COR-L47 (cell line): ENCODE measurements at places on chromosomes 12 and 14.
A peak's percentile ranks its signal among the peaks of the same experiment; 100 is the strongest.

DNA sequence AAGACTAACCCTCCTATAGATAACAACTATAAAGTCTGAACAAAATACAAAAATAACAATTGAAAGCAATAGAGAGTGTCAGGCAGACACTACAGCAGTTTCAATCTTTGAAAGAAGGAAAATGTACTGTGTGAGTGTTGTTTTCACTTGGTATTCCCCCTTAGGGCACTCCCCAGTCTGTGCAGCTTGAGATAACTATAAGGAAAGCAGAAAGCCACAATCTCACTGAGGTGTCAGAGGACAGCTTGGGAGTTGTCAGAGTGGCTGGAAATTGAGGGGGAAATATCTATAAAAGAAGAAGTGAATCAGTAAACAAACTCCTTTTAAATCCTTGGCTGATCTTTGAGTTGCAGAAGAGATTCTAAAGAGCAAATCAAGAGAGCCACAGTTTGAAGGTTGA lies 364.8 kb downstream of the NELL2 start:
- DNase-seq = no peak

- DNase-seq = peak; percentile 7
Measured at GRCh38 chr12:105933671-105934665, 204.8 kb downstream of the NUAK1 start.

DNA sequence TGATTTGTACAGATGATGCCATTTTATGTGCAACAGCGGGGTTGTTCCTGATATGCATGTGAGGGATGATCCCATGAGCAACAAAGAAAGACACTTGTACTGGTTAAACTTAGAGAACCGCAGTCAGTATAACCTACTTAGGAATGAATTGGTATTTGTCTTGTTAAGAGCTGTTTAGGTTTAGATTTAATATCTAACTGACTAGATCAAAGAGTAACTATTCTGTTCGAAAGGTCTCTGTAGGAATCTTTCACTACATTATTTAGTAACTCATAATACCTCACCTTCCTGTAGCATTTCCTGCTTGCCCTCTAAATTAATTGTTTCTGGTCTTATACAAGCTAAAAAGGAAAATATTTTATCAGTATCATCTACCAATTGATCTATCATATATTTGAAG lies 350.4 kb downstream of the TRHDE start:
- no peak for DNase-seq

- DNase-seq = no peak
Measured at GRCh38 chr12:26940516-26941214, 2.4 kb downstream of the FGFR1OP2 start.

DNA sequence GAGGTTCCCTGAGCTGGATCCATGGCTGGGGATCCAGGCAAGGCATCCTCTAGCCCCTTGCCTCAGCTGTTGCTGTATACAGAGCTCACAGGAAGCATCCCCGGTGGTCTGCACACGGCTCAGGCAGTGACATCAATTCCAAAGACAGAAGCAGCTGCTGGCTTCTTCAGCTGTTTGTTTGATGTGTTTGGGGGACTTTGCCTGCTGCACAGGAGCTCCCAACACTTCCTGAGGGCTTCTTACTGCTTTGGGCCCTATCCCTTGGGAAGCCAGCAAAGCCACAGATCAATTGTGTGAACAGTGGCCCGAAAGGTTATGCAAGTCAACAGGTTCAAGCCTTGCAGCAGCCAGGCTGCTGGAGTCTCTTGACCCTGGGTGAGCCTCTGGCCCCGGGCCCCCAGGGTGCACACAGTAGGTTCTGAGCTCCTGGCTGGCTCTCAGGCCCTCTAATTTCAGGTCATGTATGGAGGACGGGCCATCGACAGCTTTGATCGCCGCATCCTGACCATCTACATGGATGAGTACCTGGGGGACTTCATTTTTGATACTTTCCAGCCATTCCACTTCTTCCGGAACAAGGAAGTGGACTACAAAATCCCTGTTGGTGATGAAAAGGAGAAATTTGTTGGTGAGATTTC lies 42.6 kb downstream of the CCDC92 start:
- no peak for DNase-seq

DNA sequence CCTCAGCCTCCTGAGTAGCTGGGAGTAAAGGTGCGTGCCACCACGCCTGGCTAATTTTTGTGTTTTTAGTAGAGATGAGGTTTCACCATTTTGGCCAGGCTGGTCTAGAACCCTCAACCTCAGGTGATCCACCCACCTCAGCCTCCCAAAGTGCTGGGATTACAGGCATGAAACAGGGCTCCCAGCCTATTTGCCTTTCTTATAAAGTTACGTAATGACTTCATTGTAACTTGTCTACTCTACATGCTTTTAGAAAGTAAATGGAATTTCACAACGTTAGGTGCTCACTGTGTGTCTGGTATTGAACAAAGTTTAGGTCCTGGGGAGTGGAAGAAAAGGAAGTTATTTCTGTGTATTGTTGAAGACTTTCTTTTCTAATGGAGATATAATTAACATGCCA lies 12.5 kb downstream of the CFAP251 start:
- no peak for DNase-seq

GRCh38 chr14:54348001-54348611 lies 48.7 kb upstream of the CDKN3 start:
- DNase-seq = peak; percentile 73

- peak; percentile 94 for DNase-seq
Measured at GRCh38 chr14:69715725-69716477, 51.0 kb upstream of the SRSF5 start.

DNA sequence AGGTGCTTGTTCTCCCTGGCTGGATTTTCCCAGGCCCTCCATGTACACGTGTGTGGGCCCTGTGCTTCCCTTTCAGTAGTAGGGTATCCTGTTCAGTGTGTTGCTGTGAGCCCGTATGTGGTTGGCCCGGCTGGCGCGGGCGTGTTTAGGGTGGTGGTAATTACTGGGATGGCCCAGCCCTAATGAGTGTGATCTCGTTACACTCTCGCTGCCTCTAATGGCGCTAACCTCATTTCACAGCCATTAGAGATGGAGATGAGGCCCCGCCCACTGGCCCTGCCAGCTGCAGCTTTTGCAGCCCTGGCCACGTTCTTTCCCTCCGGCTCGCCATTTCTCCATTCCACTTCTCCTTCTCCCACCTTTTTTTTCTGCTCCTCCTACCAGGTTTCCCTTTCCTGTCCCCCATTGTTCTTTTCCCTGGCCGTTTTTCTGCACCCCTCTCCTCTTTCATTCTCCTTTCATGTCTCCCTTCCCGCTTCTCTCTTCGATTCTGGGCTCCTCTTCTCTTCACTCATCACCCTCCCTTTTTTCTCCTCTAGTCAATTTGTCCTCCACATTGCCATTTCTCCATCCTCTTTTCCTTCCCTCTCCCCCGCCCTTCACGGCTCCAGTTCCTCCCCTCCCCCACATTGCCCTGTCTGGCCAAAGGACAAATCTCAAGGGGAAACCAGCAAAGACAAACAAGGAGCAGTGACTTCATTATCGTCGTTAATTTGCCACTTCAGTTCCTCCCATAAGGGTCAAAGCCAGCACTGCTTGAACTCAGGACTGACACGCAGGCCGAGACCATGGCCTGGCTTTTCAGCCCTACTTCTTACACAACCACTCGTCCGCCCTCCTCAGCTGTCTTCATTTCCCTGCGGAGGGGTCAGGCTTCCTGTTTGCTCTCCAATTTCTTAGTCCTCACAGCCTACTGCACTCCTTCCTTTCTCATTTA lies 6.8 kb downstream of the ZFHX2 start:
- DNase-seq = peak; percentile 98

DNA sequence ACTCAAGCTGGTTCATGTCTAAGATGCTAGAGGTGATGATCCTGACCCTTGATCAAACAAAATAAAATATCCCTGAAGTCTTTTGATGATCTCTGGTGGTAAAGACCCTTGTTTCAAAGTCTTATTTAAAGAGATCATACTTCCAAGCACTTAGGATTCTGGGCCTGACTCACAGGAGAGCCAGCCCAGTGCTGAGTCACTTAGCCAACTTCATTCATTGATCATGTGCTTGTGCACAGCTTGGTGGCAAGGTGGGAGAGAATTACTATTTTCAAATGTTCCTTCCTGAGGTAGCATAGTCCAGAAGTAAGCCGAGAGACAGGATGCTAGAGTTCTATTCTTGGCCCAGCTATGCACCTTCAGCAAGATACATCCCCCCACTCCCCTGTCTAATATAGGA lies 40.6 kb downstream of the SCN8A start:
- no peak for DNase-seq

- no peak for DNase-seq
Measured at GRCh38 chr14:101254805-101255764, 306.2 kb upstream of the DIO3 start.

DNA sequence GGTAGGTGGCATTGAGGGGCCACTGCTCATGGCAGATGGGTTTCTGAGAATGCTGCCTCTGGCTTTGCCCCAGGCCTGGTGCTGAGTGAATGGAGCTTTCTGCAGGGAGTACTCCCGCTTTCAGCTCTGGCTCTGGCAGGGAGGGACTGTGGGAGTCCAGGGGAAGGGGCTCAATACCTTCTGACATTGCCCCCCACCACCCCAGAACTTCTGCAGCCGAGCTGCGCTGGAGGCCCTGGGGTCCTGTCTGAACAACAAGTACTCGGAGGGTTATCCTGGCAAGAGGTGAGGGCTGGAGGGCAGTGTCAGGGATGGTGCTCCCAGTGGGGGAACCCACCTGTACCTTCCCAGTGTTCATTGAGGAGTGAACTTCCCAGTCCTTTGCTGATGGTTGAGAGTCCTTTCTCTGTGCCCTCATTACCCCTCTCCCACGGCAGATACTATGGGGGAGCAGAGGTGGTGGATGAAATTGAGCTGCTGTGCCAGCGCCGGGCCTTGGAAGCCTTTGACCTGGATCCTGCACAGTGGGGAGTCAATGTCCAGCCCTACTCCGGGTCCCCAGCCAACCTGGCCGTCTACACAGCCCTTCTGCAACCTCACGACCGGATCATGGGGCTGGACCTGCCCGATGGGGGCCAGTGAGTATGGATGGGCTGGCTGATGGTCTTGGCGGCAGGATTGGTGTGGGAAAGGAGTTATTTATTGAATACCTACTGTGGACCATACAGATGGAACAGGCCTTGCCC lies 1.9 kb downstream of the SHMT2 start:
- no peak for DNase-seq

DNA sequence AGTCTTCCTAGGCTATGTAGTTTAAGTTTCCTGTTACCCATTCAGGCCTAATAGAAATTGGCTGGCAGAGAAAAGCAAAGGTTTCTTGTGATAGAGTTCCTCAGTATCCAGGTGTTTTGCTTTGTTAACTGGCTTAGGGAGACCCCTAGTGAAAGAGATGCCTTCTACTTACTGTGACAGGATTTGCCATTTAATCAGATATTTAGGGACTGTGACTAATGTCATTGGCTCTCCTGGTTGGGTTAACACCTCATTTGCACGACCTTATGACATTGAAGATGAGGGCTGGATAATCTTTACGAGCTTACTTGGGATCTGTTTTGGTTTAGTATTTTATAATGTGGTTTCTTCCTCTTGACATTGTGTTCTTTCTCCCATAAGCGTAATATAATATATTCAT lies 5.8 kb downstream of the MON2 start:
- DNase-seq = no peak

GRCh38 chr12:49750027-49750995 lies 9.0 kb downstream of the TMBIM6 start:
- DNase-seq = no peak

DNA sequence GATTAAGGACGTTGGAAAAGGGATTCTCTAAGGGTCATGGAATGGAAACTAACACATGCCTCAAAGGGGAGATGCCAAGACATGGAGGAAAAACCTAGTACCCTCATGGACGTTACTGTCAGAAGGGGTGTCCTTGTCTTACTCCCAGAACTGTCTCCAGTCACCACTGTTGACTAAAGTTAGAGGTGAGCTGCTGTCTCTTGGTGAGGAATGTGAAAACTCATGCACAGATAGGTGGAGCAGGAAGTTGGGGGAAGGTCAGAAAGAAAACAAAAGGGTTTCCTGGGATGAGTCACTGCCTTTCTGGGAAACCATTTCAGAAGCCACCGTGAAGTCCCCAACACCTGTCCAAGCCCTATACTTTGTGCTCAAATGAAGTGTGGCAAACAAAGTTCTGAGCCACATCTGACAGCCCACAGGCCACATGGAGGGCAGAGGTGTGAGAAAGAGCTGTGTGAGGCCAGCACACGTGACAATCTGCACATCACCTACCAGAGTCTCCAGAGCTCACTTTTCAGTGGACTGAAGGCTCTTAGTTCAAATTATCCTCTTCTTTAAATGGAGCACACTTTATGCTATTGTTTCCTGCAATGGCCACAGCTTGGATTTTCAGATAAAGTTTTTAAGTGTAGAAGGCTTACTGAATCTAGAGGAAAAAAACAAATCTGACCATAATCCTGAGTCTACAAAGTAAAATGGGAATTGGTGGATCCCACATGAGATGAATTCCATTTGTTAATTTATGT lies 92.9 kb upstream of the EGLN3 start:
- DNase-seq = no peak
